ENCODE measurements at places on chromosomes 3 and 15.

GRCh38 chr3:36124118-36124796 lies 256.0 kb upstream of the STAC start:
- no peak for DNase-seq

GRCh38 chr3:177306252-177306651 lies 109.0 kb upstream of the TBL1XR1 start:
- no peak for DNase-seq

DNA sequence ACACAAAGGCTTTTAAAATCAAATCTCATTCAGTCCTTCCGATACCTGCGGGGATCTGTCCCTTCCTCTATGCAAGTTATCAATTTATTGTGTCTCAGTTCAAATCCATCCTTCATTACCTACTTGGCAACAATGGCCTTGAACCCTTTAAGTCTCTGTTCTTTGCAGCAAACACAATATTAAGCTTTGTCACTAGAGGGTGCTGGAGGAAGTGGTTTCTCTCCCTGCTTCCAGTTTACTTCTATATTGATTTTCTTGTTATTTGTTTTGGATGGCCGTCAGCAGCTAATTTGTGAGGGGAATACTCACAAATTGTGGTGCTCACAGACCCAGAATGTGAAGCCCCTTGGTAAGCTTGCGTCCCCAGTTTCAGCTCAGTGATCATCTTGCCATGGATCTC lies 278.3 kb downstream of the FGF12 start:
- DNase-seq, result no peak

- no peak for DNase-seq
These were observed 17.3 kb upstream of the UBE2E2 start for GRCh38 chr3:23185861-23186260.

DNA sequence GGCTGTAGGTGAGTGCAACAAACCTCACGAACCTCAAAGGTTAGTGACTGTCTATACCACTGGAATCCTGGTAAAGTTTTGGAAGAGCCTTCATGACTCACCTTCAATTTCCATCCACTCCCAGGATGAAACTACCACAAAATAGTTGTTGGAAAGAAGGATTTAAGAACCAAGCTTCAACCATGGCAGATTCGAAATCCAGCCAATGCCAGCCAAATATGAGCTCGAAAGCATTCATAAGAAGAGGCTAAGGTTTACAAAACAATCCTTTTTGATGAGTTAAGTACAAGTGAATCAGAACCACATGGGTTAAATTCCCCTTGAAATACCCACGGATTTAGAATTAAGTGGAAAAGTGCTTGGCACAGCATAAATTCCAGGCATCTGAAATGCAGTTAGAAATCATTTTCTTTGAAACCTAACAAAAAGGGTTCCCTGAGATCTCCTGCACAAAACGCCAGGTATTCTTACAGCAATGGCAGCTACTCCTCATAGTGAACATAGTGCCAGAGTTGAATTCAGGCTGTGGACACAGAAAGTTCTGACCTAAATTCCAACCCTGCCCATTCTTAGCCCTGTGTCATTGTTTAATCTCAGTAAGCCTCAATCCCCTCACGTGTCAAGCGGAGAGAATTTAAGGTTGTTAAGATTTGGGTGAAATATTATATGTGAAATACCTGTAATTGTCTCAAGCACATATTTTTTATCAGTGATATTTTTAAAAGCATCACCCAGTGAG lies 89.2 kb downstream of the FBN1 start:
- DNase-seq, result no peak

- no peak for DNase-seq
These were observed 217.3 kb upstream of the GOLIM4 start for GRCh38 chr3:168312984-168313383.
